ENCODE measurements at places on chromosomes 5 and 9. TPM values are rescaled to one million over a fixed set of nuclear protein-coding genes. Genes with fewer than 3 reads are reported as not detected.

GRCh38 chr5:147830035-147830434 lies 1.4 kb downstream of the SPINK1 start:
- no peak for DNase-seq

DNA sequence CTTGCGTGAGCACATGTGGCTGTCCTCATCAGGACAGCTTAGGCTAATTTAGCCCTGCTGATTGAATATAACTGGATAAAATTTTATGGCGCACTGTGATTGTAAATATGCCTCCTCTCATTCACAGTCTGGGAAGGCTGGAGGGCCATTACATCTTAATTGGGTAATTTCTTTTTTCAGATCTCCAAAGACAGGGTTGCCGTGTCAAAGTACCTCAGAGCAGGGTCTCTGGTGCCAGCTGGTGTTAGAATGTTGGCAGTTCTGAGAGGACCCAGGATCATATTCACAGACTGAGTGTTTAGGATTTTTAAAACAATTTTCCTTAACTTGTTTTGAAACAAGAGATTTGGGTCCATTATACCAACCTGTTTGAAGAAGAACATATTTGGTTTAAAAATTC lies 455.7 kb upstream of the TLE4 start:
- no peak for DNase-seq

DNA sequence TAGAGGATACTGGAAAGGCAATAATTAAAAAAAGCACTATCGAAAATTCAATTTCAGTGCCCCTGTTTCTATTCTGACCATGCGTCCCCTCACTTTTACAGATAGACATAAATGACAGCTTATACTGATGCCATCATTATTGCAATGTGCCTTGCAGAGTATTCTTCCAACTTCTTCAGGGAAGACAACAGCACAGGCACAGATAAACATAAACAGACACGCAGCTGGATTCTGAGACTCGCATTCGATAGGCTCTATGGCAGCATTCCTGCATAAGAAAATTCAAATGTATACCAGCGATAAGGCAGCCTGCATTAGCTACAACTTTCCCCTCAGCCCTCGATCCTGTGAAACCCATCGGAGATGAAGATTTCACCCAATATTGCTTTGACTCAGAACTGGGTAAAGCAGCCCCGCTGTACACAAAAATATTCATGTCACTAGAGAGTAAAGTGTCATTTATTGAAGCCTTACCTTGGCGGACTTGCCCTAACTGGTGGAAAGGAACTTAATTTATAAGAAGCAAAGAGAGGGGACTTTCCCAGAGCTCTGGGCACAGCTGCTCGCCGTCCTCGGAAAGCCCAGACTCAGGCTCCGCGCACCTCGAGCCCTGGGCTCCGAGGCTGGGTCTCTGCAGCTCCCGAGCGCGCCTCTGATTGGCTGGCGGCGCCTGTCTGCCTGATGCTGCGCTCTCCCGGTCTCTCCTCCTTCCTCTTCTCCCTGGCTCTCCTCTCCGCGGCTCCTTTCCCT lies at the start of gene CDH18:
TSS of gene CDH18 (minus strand) at position 589 of the 750 bp plus-strand sequence. CDS start 149,214 bp downstream, outside the sequence.
- DNase-seq = no peak

GRCh38 chr9:90526386-90526785 lies 116.2 kb downstream of the DIRAS2 start:
- DNase-seq = peak; percentile 19

GRCh38 chr5:821504-821903 lies 29.3 kb downstream of the ZDHHC11 start:
- DNase-seq = no peak

DNA sequence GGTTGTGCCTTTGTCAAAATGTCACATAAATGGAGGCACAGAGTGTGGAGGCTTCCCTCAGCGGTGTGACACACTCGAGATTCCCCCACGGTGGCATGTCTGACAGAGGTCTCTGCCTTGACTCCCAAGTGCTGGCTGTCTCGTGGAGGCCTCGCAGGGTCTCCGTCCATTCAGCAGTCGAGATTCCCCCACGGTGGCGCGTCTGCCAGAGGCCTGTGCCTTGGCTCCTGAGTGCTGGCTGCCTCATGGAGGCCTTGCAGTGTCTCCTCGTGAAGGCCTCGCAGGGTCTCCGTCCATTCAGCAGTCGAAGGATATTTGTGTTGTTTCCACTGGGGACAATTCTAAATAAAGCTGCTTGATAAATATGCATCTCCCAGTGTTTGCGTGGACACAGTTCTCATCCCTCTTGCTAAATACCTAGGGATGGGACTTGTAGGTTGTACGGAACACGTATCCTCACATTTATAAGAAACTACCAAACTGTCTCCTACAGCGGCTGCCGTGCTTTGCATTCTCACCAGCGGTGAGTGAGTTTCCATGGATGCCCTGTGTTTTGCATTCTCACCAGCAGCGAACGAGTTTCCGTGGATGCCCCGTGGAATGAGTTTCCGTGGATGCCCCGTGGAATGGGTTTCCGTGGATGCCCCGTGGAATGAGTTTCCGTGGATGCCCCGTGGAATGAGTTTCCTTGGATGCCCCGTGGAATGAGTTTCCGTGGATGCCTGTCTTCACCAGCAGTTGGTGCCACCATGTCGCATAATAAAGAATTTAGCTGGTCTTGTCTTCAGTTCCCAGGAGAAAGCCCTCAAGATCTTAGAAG lies 25.8 kb downstream of the PNPLA7 start:
- DNase-seq = no peak

DNA sequence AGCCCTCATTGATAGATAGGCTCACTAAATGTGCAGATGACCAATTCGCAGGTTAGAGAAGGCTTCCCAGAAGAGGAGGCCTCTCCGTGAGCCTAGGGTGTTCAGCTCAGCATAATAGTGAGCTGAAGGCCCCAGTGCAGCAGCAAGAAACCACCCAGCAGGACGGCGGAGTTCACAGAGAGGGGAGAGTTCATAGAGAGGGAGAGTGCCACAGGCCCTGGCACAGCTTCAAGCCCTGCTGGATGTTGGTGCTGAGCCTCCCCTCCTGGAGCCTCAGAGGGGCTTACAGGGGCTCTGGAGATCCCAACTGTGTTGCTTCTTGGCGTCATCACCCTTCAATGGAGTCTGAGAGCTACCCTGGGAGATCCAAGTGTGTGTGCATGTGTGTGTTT lies 2.1 kb downstream of the SLC22A5 start:
- no peak for DNase-seq

DNA sequence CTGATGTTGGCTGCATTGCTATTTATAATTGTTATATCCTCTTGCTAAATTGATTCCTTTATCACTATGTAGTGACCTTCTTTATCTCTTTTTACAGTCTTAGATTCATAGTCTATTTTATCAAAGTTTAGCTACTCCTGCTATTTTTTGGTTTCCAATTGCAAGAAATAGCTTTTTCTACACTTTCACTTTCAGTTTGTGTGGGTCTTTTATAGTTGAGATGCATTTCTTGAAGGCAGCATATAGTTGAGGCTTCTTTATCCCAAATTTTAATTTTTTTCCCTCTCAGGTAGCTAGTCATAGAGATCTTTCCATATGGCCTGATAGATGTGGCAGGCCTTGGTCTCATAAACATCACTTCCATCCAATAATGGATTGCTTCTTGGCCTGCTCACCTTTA lies 228.5 kb downstream of the COMMD10 start:
- no peak for DNase-seq

GRCh38 chr9:69027355-69028097 lies 8.0 kb upstream of the FXN start:
- DNase-seq = peak; percentile 60

GRCh38 chr5:178078197-178079010 lies 34.9 kb upstream of the N4BP3 start:
- DNase-seq = no peak

DNA sequence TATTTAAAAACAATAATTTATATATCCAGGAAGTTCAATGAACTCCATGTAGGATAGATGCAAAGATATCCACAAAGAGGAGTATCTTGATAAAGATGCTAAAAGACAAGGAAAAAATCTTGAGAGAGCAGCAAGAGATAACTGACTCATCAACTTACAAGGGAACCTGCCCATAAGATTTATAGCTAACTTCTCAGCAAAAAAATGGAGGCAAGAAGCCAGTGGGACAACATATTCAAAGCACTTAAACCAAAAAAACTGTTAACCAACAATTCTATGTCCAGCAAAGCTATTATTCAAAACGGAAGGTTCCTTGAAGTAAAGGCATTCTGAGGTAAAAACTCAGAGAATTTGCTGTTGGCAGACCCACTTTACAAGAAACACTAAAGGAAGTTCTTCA lies 20.3 kb downstream of the RABGAP1 start:
- no peak for DNase-seq

GRCh38 chr9:129052592-129052991 lies 16.2 kb downstream of the MIGA2 start:
- DNase-seq = no peak

GRCh38 chr9:128551657-128552152 lies 682 bp upstream of the SPTAN1 start:
- peak; percentile 67 for DNase-seq

DNA sequence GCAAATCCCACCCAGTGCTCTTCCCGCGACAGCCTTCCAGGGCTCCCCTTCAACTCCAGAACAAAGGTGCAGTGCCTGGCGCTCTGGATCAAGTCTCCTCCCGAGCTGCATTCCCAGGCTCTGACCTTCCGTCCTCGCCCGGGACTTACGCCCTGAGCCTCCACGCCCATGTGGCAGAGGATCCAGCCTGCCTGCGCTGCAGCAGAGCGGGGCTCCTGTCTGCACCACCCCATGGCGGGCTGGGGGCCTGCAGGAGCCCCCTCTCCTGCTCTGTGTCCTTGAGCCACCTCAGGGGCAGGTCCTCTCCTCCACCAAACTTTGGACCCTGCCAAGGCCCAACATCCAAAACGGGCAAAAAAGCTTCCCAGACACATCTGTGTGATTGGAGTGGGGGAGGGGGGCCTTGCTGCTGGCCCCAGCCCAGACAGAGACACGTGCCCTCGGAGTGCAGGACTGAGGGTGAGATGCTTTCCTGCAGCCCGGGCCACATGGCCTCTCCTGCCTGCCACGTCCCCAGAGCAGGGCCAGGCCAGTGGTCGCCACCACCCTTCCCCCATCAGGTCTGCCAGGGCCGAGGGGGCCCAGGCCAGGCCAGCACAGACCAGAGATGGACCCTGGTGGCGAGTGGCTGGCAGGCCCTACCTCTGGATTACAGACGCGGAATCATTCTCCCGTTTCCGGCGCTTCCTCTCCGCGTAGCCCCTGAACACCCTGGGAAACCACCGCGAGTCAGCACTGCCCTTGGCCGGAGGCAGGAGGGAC lies 4.4 kb downstream of the NSMF start:
- no peak for DNase-seq

GRCh38 chr9:127628758-127629467 lies 16.8 kb downstream of the STXBP1 start:
- no peak for DNase-seq

- DNase-seq = no peak
These were observed 1049.4 kb upstream of the NUDT12 start for GRCh38 chr5:104612005-104612404.

GRCh38 chr9:74447451-74448193 lies 49.5 kb upstream of the RORB start:
- DNase-seq = no peak

DNA sequence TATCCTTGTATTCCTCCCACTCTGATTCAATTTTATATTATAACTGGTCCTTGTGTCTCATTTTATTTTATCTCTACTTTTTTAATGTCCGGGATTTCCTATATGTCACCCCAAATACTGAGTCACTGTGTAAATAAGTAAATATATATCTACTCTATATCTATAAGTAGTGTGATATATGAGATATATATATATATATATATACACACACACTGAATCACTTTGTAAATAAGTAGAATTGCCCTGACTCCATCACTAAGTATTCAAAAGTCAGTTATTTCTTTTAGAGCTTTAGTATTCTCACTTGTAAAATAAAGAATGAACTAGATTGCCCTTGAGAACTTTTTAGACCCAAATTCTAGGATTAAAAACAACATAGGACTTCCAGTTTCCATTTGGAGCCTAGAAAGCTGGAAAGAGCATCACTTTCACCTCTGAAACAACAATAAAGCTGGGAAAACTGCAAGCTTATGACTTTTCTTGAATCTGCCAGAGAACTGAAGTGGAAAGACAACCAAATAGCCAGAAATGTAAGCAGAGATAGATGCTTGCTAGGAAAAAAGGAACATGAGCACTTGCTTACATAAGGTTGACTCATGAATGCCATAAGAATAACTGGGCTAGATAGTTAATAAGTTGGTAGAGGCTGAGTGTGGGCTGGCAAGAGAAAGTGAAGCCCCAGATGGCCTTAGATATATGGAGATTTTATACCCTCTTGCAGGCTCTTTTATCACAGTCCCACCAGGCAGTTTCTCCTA lies 171.1 kb upstream of the TLX3 start:
- DNase-seq = no peak

DNA sequence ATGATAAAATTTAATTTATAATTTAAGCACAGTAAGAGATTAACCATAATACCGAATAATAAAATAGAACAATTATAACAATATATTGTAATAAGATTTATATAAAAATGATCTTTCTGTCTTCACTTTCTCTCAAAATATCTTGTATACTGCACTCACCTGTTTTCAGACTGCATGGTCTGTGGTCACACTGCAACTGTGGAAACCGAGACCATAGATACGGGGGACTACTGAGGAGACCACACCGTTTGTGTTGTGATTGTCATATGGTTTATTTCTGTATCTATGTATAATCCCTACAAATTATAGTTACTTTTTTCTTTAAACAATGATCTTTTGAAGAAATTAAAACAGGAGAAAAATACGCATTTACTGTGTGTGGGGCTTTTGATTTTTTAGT lies 78.8 kb upstream of the TNFAIP8 start:
- DNase-seq = no peak

GRCh38 chr5:141637123-141637766 lies 448 bp downstream of the RELL2 start:
- DNase-seq = no peak

The RELL2 gene
- polyA plus RNA-seq = 1.1 TPM

The SHISAL2B gene
- 0.27 TPM for polyA plus RNA-seq

The SPINK6 gene
- not detected for polyA plus RNA-seq

The ARSI gene
- polyA plus RNA-seq = 2.6 TPM

The WNT8A gene
- 0.15 TPM for polyA plus RNA-seq

The IL17B gene
- polyA plus RNA-seq = 1.4 TPM

The PCDHB4 gene
- polyA plus RNA-seq = 1.9 TPM

The FAM53C gene
- 35.2 TPM for polyA plus RNA-seq

The VPS13A gene
- polyA plus RNA-seq = 42.6 TPM

The PDE6A gene
- 0.25 TPM for polyA plus RNA-seq

The PCDHGA3 gene
- 2.9 TPM for polyA plus RNA-seq

The SHOC1 gene
- 1.5 TPM for polyA plus RNA-seq

All from left kidney (tissue), 8 donors.